Adrenal gland (tissue), 19 donors: ENCODE measurements at places on chromosomes 5 and 9. TPM values are rescaled to one million over a fixed set of nuclear protein-coding genes. Genes with fewer than 3 reads are reported as not detected.

DNA sequence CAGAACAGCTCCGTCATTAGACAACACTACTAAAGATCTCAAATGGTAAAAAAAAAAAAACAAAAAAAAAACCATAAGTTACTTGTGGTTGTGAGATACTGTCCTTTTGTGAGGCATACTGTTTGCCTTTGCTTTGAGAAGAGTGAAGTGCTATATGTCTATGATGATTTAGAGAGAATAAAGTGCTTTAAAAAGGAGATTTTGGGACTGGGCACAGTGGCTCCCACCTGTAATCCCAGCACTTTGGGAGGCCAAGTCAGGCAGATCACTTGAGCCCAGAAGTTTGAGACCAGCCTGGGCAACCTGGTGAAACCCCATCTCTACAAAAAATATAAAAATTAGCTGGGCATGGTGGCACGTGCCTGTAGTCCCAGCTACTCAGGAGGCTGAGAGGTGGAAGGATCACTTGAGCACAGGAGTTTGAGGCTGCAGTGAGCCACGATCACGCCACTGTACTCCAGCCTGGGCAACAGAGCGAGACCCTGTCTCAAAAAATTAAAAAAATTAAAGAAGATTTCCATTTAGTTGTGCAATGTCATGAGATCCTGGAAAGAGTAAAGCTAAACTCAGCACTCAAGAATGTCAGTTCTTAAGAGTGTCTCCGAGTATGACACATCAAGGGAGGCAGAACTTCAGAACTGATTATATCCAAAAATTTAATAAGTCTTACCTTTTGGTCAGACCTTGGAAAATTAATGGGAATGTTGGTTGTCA is 87.3 kb downstream of the PRDM6 start:
- DNase-seq, result no peak
- no peaks in the 10 kb centered on the region for H3K36me3 ChIP-seq
- H3K27ac ChIP-seq, result no peak overlapping the region
- no peak overlapping the region for H3K4me3 ChIP-seq
- no peaks in the 10 kb centered on the region for H3K4me1 ChIP-seq

DNA sequence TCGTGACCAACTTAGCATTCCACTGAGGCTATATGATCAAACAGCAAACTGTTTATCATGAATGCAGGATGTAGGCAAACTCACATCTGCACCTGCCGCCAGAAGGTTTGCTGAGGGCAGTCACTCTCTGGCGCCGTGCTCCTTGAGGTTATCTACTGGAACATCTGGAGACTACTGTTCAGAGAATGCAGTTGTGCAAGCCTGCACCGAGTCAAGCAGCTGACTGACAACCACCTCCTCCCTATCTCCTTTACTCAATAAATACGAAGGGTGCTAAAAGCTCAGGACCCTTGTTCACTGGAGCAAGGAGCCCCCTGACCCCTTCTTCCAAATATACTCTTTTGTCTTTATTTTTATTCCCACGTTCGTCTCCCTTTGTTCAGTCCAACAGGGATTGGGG is 27.1 kb downstream of the CCDC125 start:
- no peak for DNase-seq
- no peaks in the 10 kb centered on the region for H3K36me3 ChIP-seq
- H3K4me1 ChIP-seq, result no peaks in the 10 kb centered on the region
- no peaks in the 10 kb centered on the region for H3K27me3 ChIP-seq
- no peak overlapping the region for H3K27ac ChIP-seq

GRCh38 chr5:172599204-172599567 is 41.9 kb upstream of the NEURL1B start:
- no peak for DNase-seq
- no peaks in the 10 kb centered on the region for H3K36me3 ChIP-seq
- H3K4me1 ChIP-seq, result peaks cover 10% of the 10 kb centered on the region
- H3K4me3 ChIP-seq, result no peak overlapping the region

DNA sequence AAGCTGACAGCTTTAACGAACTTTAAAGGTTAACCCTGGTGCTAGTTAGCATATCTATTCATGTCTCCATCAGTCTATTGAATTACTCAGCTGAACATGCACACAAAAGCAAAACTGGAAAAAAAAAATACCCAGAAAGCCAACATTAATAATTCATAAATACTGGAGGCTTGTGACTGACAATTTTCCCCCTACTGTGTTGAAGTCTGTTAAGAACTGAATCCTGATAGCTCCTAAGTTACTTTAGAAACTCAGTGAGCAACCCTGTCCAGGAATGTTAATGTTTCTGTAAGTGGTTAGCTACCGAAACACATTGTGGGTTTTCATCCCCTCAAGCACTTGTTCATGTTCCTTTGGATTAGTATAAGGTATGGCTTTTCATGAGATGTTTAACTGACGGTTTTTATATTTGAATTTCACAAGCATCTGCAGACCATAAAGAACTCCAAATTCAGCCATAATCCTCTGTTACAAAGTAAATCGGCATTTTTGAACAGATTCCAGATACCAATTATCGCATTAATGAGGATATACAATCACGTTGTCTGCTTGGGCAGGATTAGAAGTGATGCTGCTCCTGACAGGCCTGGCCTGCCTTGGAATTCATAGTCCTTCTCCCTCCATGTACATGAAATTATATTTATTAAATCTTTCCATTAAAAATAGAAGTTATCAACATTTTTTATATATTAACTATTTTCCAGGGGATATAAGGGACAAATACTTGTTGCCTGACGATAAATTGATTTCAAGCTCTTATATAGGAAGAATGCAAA is 331.2 kb downstream of the TLE4 start:
- no peak overlapping the region for H3K4me3 ChIP-seq
- H3K27me3 ChIP-seq, result no peaks in the 10 kb centered on the region
- DNase-seq, result no peak
- H3K4me1 ChIP-seq, result no peaks in the 10 kb centered on the region
- H3K27ac ChIP-seq, result no peak overlapping the region

GRCh38 chr9:127598839-127599549 is 13.1 kb upstream of the STXBP1 start:
- no peak overlapping the region for H3K4me3 ChIP-seq
- no peaks in the 10 kb centered on the region for H3K27me3 ChIP-seq
- no peak for DNase-seq
- no peaks in the 10 kb centered on the region for H3K36me3 ChIP-seq
- H3K27ac ChIP-seq, result no peak overlapping the region

DNA sequence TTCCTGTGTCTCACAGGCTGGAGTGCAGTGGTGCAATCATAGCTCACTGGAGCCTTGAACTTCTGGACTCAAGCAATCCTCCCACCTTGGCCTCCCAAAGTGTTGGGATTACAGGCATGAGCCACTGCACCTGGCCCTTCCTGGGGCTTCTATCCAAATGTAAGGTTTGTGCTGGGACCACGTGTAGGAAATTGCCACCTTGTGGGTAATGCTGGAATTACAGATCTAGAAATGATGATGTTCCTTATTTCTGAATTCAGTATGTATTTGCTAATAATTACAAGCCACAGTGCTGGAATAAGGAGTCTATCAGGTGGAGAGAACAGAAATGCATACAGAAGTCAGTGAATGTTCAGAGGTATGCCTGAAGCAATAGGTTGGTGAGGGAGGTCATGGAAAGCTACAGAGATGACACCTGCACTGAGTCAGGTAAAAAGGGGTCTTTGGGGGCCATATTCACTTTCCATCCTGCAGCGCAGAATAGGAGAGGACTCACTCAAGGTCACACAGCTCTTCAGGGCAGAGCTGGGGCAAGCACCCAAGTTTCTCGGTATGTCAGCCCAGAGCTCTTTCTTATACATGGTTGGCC is 8.8 kb upstream of the IGFBPL1 start:
- DNase-seq, result no peak
- H3K27me3 ChIP-seq, result no peaks in the 10 kb centered on the region

WNK2 gene
- 6.5 TPM for total RNA-seq
